ENCODE measurements at places on chromosomes 4 and X.

- no peak for DNase-seq
These were observed 1.2 kb downstream of the SPCS3 start for GRCh38 chr4:176320976-176321361.

GRCh38 chr4:138140879-138141278 lies 101.3 kb downstream of the SLC7A11 start:
- DNase-seq: no peak

- no peak for DNase-seq
These were observed 133.2 kb downstream of the NLGN4X start for GRCh38 chrX:6095469-6095868.

- no peak for DNase-seq
These were observed 215.9 kb upstream of the MBNL3 start for GRCh38 chrX:132704769-132705168.

DNA sequence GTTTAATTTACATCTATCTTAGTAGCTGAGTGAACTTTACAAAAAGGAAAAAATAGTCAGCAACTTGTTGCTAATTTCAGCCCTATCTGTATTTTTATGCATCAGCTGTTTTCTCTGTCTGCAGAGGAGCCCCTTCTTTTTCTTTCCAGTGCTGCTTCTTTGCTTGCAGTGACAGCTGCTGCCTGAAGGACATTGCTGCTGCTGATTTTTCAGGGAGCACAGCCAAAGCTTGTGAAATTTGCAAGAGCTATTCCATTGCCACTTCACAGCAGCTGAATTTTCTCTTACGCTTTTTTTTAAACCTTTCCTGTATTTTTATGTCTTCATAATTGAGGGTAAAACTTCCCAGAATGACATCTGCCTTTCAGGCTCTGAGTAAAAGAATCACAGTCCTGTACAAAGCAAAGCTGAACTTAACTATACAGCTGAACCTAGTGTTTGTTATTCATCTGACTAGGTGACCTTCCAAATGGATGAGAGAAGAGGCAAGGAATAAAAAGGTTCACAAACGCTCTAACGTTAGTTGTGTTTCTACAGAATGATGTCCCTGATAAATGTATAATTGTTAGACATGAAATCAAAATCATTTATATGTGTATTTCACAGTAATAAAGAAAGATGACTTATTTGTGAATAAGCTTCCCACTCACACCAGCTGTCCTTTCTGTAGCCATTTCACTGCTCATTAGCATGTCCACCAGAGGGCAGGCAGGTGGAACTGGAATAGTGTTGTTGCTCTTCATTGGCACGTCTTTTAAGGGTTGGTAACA lies 541.4 kb downstream of the ADGRL3 start:
- no peak for DNase-seq

DNA sequence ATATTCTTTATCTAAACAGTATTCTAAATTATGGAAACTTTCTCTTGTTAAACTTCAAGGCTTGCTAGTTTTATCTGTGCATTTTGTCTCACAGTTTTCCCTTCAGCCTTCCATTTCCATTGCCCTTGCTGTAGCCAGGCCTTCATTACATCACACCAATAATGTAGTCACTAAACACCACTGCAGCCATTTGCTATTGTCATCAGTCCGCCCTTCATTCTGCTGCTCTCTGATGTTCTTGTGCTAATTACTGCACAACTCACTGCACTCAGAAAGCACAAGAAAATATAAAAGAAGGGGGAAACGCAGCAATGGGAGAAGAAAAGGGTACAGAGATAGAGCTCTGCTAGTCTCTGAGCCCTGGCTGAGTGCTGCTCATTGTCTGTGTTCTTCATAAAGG lies 239.6 kb upstream of the FSTL5 start:
- no peak for DNase-seq

Data from stimulated activated CD4-positive, alpha-beta T cell treated with anti-CD3 and anti-CD28 coated beads, Interleukin-1b, Interleukin-23, amount 100 ng/mL, for 48 hours (primary cell).